ENCODE measurements at places on chromosomes 7 and 10.

GRCh38 chr10:124987788-124988187, 45.9 kb downstream of the ZRANB1 start:
- DNase-seq = no peak

- DNase-seq = no peak
Measured at GRCh38 chr7:111775206-111775605, 212.9 kb upstream of the IMMP2L start.

DNA sequence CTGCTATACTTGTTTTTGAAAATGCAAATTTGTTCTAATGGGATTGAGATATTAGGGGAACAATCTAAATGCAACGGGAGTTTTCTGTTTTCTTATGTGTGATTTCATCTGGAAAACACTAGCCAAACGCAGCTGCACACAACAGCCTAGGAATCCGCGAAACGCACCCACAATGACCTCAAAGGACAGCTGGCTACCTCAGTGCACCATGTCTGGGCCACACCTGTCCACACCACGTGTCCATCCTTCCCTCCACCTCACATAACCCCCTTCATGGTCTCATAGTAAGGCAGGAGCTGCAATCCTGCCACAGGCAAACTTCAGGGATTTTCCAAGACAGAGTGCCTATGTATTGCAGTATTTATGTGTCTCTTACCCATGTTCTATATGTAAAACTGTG, 382.5 kb upstream of the PRKCQ start:
- DNase-seq = no peak

GRCh38 chr7:1033546-1034145, 10.7 kb upstream of the GPR146 start:
- DNase-seq = peak; percentile 24

GRCh38 chr10:124619802-124620490, 124.2 kb downstream of the FAM53B start:
- DNase-seq = no peak

- no peak for DNase-seq
Measured at GRCh38 chr7:16270844-16271243, 150.5 kb downstream of the CRPPA start.

DNA sequence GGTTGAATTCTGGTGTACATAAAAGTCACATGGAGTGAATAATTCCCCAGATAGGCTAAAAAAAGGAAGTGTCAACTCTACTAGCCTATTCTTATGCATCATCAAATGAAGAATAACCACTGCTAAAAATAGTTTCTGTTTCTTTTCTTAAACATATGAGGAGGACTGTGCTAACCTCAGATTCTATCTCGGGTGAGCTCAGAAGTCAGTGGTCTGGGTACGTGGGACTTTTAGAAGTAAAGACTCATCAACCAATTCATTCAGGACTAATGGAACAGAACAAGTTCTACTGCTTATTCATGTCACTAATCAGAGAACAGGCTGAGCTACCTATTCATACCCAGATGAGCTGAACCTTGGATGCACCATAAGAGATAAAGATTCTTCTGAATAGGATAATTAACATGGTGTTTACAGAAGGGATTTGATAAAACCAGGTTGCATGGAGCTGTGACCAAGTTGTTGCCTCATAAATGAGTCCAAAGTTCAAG, 9.5 kb upstream of the ASAH2 start:
- peak; percentile 16 for DNase-seq

GRCh38 chr10:57222129-57222528, 861.1 kb upstream of the ZWINT start:
- no peak for DNase-seq
